ENCODE measurements at places on chromosomes 3 and 15.

DNA sequence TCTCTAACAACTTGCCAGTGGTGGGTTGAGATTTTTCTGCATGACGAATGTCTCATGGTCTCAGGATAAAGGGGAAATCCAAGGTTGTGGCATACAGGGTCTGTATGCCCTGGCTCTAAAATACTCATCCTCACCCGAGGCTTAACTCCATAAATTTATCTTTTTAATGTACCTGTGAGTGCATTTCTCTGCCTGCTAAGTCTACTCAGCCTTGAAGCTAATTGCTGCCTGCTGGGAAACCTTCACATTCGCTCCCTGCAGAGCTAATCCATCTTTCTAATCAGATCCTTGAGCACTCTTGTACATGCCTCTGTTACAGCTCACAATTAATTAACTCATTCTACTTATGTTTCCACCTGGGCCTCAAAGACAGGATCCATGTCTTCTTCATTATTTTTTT, 93.8 kb downstream of the CMSS1 start:
- DNase-seq = no peak

- no peak for DNase-seq
Measured at GRCh38 chr3:166688665-166689064, 691.4 kb downstream of the ZBBX start.

- DNase-seq = no peak
Measured at GRCh38 chr3:72820415-72820814, 27.8 kb downstream of the SHQ1 start.

DNA sequence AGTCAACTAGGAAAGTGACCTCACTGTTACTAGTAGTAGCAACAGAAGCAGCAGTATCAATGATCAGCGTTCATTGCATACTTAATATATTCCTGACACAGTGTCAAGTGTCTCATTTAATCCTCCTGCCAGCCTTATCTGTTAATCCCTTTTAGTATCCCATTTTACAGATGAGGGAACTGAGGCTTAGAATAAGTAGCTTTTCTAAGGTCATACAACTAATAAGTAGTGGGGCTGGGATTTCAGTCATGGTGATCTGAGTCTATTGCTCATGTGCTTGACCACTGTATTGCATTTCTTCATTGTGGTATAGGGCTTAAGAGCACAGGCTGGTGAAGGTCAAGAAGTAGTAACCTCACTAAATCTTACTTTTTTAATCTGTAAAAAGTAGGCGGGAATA, 233.6 kb downstream of the PTPRG start:
- no peak for DNase-seq

DNA sequence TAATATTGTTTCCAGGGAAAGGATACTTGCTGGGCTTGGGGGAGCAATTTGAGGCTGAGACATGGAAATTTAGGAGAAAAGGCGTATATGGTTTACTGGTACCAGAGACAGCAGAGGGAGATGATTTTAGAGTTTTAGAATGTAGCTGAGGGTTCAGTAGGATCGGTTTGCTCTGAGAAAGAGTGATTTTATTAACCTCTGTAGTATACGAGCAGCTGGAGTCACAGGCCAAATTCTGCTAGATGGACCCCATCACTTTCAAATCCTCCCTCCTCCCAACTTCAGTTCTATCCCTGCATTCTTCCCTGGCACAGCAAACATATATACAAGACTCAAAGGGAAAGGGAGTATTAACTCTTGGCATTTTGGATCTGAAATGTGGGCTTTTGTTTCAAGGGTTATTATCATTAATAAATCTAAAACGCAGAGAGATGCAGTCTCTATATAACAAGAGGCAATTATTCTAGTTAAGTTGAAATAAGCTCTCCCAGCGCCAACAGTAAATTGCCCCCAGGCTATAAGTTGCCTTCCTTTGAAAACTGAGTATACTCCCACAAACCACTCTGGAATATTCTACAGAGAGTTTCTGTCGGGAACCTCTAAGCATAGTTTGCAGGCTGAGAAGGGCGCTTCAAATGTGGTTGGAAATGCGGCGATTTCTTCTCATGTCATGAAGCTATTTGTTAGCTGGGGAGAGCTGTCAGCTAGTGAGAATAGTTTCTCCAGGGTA, 5.4 kb downstream of the CRABP1 start:
- DNase-seq = no peak

DNA sequence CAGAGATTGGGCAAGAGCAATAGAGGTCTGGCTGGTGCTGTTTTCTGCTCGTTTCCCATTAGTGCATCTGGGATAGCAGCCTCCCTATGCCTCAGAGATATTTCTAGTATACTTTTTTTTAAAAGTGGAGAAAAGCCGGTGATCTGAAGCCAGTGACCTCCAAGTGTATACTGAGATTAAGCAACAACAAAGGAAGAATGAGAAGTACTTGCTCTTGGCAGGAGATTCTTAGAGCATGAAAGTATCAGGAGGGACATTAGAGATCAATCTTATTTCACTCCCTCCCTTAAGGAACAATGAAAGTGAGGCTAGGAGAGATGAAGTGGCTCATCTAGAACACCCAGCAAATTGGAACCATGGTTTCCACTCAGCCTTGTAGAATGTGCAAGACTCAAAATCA, 423.3 kb downstream of the SOX2 start:
- DNase-seq = no peak

DNA sequence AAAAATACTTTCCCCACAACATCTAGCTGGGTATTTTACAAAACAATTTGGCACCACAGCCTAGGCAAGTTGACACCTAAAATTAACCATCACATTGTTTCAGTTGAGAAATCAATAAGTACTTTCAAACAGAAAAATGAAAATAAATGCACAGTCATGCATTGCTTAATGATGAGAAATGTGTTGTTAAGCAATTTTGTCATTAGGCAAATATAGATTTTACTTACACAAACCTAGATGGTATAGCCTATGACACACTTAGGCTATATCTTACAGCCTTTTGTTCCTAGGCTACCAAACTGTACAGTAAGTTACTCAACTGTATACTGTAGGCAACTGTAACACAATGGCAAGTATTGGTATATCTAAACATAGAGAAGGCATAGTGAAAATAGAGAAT, 608.6 kb upstream of the BCHE start:
- DNase-seq = no peak

DNA sequence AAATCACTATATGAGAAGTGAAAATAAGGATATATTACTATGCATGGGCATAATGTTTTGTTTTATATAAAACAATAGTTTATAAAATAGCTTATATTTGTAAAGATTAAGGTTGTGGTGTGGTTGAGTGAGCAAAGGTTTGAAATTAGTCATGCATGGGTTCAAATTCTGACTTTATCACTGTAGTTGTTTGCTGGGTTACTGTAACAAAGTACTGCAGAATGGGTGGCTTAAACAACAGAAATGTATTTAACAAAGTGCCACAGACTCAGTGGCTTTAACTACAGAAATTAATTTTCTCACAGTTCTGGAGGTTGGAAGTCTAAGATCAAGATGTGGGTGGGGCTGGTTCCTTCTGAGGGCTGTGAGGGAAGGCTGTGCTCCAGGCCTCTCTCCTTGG, 184.8 kb upstream of the THRB start:
- DNase-seq = no peak

DNA sequence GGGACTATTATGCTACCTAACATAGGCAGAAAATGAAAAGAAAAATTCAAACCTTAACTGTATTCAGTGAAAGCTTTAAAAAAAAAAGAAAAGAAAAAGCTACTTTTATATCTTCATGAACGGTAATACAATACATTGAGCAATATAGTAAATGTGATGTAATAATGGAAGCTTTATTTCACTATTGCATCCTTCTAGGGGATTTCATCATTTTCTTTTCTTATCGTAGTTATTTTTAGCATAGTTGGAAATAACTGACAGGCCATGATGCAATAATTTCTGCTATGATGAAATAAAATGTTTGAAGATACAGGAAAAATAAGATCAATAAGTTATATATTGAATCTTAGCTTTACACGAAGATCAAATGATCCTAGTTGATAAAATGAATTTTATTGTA, 40.3 kb upstream of the ZCWPW2 start:
- no peak for DNase-seq

DNA sequence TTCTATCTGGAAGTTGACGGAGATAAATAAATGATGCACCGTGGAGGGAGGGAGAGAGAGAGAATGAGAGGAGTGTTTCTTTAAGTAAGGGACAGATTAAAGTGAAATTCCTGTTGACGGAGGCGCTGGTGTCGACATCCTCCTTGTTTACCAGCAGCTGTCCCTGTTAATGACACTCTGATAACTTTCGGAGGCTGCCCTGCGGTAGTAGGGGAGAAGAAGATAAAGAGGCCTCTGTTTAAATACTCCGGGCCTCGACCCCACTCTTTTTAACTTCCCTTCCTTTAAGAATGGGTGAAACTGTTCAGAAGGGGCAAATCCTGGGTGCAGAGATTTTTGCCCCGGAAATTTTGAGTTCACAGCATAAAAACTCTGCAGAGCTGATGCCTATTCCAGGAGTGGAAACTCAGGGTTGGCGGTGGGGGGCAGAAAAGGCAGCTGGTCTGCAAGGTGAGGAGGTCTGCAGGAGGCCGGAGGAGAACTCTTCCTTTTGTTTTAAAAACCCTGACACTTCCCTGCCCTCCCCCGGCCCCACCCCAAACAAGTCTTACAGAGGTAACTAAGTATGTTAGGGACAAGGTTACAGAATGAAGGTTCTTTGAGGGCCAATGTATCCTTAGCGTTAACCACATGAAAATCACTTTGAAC, 276.6 kb upstream of the NR2F2 start:
- no peak for DNase-seq

GRCh38 chr3:194225988-194226663, 90.2 kb downstream of the HES1 start:
- DNase-seq = no peak

GRCh38 chr3:110494093-110494490, 577.5 kb upstream of the NECTIN3 start:
- DNase-seq = no peak

DNA sequence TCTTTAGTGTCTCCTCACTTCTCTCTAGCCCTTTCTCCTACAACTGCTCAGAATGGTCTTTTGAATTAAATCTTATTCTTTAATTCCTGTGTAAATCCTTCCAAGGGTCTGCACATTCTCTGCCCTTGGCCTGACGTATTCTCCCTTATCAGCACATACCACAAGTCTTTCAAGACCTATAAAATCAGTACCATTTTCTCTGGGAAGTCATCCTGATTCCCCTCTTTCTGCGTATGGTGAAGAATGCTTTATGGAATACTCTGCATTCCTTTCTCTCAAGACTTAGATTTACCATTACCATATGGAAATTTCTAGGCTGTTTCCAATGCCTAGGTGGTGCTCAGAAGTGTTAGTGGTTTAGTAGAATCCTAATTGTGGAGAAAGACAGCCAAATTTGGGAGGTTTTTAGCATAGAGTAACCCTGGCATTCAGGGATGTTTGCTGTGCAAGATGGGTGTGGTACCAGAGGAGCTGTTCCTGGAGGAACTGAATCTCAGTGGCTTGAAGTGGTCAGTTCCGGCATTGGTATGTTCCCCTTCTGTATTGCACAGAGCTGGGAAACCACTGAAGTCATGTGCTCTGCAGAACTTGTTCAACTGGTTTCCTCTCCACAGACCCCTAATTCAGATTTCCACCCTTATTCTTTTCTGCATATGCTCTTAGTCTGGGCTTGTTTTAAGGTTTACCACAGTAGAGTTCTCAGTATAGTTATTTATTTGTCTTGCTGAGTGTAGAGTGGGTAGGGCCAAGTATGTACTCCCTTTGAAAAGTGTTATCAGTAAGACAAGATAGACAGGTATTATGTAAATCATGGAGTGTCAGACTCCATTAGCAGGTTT, 24.5 kb downstream of the IQGAP1 start:
- DNase-seq = no peak

- DNase-seq = no peak
Measured at GRCh38 chr15:28783466-28783865, 65.0 kb downstream of the GOLGA6L7 start.

- DNase-seq = no peak
Measured at GRCh38 chr3:24318677-24319287, 175.9 kb downstream of the THRB start.

GRCh38 chr3:177037241-177037640, 160.0 kb downstream of the TBL1XR1 start:
- no peak for DNase-seq

DNA sequence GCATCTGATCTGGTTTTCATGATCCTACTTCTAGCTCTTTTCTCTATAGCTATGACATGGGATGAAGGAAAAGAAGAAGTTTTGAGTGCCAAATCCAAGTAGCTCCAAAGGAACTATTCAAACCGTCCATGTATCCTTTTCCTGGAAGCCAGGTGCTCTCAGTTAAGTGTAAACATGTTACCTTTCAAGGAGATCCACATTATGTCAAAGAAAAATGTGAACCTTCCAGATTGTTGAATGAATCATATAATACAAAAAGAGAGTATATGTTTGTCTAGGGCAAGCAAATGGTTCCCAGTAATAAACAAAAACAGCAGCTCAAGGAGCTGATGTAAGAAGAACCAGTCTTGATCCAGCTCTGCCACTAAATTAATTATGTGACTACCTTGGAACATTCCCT, 534.9 kb downstream of the MAGI1 start:
- no peak for DNase-seq

DNA sequence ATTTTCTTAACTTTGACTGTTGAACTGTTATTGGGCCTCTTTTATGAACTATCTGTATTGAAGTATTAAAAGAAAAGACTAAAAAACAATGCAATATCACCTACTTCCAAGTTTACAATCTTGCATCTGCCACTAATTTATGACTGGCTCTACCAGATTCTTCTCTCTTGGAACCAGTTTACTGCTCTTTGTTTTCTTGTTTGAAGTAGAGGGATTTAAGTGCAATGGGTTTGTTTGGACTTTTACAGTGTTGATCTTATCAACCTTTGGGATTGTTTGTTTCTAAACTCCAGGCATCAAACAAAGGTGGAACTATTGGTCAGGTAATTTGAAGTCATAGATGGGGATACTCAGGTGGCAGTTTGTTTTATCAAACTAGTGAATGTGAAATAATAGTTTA, 43.0 kb upstream of the MEIS2 start:
- no peak for DNase-seq

DNA sequence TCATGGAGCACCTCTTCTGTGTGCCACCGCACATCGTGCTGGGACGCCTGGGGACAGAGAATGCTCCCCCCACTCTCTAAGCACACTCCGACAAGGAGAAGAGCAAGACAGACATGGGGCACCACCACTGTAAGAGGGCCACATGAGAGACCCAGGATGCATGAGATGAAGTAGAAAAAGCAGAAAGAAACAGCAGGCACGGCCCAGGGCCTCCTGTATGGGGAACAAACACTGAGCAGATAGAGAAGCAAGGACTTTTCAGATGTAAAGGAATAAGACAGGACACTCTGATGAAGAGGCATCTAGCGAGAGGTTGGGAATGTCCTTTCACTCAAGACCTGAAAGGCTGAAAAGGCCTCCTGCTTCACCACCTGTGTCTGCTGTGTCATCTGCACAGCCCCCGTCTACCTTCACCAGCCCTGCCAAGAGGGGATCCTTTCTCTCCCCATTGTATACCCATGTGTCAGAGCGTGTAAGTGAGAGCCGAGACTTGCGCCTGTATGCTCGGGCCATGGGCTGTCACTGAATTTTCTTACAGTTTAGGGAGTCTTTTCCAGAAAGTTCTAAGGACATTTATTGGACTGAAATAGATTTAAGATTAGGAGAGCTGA, 125.6 kb downstream of the LRRK1 start:
- no peak for DNase-seq
